ENCODE measurements at places on chromosomes 16 and 17.

- DNase-seq, result no peak
Observed at GRCh38 chr17:65772989-65773388, 211.5 kb upstream of the AXIN2 start.

GRCh38 chr17:59769887-59770286 is 62.4 kb downstream of the VMP1 start:
- no peak for DNase-seq

DNA sequence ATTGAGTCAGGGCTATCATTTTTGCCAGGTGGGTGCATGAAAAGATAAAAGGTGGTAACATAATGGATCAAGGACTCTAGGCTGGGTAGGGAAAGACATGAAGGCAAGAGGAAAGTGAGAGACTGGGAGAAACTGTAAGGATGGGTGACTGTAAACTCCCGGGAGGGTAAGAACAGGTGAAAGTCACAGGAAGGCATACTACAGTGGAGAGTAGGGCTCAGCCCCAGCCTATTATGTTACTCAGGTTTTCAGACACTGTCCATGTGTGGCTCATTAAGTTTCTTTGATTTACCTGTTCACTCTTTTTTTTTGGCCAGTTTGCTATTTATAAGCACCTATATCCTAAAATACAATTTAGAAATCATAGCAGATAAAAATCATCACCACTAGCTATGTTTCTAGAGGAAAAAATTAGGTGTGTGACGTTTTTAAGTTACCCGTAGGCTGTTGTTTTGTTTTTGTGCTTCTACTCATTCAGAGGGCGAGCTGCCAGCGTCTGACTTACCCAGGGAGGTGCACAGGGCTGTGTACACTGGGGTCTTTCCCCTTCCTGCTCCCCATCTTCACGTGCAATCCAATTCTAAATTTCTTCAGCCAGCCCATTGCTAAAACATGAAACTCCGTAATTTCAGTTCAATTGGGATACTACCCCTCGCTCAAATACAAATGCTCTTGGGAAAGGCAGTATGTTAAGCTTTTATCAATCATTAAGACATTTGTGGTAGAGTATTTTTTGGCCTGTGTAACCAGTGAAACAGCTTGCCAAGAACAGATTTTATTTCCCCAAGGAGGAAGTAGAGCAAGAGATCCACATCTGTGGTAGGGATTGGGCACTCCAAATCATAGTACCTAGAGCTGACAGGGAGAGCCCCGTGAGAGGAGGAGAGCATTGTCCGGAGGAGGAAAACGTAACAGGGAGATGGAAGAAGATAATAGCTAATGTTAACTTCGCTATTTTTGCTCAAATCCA is 21.7 kb upstream of the VWA3A start:
- DNase-seq, result peak; percentile 20

GRCh38 chr16:11915114-11915643 is 577 bp downstream of the GSPT1 start:
- no peak for DNase-seq

DNA sequence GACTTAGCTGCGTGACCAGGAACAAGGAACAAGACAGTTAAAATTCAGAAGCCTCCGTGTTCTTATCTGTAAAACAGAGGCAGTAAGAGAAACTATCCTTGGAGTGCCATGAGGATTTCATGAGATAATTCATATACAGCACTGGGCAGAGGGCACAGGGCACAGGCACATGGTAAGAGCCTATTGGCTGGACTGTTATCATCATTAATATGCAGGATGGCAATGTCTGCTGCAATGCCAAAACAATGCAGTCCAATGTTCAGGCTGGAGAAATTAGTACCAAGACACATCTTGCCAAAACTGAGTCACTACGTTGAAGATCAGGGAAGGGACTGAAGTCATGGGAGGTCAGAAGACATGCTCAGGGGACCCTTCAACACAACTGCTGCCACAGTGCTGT is 13.6 kb downstream of the CDRT4 start:
- DNase-seq, result no peak

DNA sequence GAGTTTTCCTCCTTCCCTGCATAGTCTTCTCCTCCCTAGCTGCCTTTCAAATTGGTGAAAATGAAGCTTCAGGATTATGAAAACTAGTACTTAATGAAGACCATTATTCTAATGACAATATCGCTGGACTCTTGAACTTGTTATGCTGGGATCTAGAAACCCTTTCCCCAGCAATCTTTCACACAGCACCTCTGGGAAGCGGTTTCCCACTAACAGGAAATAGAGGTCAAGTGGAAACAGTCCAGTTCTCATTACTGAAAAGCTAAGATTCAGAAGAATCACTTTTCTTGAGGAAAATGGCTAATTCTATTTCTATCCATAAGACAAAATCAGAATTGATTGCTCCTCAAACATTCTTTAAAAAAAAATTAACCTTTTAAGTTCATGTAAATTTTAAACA is 2.0 kb upstream of the VEZF1 start:
- DNase-seq, result no peak

- DNase-seq, result no peak
Observed at GRCh38 chr17:49505854-49506253, 10.8 kb downstream of the NGFR start.

DNA sequence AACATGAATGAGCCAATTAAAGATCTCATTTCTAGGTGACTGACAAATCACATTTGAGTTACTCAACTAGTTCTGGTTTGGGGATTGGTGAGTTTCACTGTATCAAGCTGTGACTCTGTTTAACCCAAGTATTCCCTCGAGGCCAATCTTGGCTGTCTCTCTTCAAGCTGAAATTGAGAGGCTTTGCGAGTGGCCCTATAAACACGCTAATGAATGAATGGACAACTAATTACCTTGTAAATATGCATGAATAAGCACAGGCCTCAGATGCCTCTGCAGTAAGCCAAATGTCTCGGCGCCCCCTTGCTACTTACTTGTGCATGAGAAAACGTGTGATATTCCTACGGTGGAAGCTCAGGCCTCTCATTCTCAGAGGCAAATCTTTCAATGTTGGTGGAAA is 450.3 kb upstream of the PSMD7 start:
- DNase-seq, result no peak

DNA sequence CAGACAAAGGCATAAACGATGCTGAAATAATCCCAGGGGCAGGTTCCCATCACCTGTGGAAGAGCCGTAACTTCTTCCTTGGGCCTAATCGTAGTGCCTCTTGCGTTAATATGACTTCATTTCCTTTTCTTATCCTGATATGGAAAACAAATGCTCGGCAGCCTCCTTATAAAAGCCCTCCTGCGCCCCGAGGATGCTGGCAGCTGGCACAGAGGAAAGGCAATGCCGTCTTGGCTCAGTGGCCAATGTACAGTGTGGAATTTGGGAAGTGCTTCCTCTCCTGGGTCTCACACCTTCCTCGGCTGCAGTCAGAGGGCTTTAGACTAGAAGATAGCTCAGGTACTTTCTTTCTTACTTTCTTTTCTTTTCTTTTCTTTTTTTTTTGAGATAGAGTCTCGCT is 3.4 kb downstream of the SCN4A start:
- DNase-seq, result no peak

GRCh38 chr17:67830440-67830839 is 5.1 kb downstream of the BPTF start:
- no peak for DNase-seq

DNA sequence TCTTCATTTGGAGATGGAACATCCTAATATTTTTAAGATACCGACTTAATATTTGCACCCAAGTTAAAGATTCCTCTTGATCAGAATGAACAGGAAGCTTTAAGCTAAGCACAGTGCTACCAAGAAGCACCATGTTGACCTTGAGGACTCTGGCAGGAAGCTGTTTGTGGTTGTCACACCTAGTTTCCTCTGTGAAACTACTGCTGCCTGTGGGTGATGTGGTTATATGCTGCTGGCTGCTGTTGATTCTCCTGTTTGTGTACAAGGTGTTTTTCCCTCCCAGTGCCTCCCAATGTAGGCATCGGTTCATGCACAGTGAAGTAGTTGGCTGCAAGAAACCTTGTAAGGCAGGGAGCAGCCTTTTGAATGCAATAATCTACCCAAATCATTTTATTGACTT is 23.4 kb downstream of the RBL2 start:
- no peak for DNase-seq

DNA sequence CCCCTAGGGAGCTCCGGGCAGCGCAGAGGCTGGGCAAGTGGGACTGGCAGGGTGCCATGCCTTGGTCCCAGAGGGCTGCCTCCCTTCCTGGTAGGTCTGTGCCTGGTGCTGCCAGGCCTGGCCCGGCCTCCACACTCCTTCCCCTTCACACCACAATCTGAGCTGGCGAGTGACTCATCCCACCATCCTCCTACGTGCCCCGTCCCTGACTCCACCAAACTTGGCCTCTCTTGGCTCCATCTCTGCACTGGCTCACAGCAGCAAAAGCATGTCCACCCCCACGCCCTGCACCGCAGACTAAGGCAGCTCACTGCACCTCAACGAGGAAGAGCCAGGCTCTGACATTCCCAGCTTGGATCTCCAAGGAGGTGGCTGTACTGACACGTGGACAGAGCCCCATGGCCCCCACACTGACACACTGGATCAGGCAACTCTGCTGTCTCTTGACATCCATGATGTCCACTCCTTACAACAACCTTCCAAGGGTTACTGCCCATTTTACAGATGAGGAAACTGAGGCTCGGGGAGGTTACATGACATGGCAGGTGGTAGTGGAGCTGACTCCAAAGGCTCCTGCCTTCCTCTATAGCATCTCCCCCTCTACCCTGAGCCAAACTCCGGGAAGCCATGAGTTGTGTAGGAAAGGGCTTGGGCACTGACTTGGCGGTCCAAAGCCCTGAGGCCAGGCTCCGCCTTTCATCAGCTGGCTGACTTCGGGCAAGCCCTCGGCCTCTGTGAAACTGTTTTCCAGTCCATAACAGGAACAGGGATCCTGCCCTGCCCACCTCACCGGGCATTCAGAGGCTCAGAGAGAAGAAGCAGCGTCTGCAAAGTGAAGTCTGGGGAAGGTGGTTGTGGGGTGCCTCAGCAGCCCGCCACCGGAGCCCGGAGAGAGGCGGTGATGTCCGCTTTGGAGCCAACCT is 20.1 kb upstream of the KRT19 start:
- DNase-seq, result peak; percentile 97

- DNase-seq, result no peak
Observed at GRCh38 chr16:55868137-55868536, 7.0 kb downstream of the CES5A start.

DNA sequence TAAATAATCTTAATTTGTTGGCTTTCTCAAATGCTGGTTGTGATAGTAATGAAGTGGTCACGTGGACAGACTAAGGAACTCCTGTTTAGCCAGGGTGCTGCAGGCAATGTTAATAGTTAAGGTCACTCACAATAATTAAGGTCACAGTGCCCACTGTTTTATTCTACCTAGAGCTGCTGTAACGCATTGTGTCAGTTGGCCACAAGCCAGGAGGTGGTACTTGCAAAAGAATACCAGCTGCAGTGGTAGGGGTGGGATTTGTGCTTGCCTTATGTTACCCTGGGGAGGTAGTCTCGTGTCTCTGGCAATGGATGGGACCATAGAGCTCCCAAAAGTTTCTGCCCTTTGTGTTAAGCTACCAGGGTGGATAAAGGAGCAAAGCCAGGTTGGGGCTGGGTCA is 969.1 kb upstream of the CDH8 start:
- no peak for DNase-seq

- no peak for DNase-seq
Observed at GRCh38 chr16:4091240-4092012, 24.8 kb downstream of the ADCY9 start.

DNA sequence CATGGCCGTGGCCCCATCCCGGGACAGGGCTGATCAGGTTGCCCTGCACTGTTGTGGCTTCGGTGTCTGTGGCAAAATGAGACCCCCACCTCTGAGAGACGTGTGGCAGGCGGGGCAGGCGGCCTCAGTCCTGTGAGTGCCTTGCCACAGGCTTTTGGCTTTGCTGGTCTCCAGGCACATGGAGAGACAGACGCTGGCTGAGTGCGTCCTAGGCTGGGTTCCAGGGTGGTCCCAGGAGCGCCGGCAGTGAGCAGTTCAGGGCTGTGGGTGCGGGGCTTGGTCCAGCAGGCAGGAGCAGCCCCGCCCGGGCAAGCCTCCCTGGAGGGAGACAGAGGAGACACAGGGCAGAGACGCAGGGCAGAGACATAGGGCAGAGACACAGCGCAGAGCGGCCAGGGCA is 29.2 kb downstream of the SOX8 start:
- no peak for DNase-seq

GRCh38 chr17:9221147-9221921 is 200.0 kb downstream of the NTN1 start:
- DNase-seq, result no peak

GRCh38 chr16:52572656-52573055 is 25.7 kb upstream of the TOX3 start:
- DNase-seq, result no peak

- DNase-seq, result no peak
Observed at GRCh38 chr17:65657251-65657828, 95.9 kb upstream of the AXIN2 start.

DNA sequence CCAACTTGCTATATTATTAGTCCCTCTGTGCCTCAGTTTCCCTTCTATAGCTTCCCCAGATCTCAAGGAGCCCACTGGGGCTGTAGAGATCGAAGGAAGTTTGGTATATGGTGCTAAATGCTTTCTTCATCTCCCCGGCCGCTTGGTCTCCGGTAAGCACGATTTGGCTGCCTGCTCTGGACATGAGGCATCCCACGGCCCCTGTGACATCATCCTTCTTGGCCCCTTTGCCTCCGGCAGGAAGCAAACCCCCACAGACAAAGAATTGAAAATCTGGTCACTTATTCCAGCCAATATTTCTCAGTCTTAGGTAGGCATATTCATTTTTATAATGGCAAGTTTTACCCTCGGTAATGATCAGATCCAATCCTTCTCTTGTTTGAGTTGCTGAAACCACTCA is 65.8 kb downstream of the WSCD1 start:
- DNase-seq, result no peak

DNA sequence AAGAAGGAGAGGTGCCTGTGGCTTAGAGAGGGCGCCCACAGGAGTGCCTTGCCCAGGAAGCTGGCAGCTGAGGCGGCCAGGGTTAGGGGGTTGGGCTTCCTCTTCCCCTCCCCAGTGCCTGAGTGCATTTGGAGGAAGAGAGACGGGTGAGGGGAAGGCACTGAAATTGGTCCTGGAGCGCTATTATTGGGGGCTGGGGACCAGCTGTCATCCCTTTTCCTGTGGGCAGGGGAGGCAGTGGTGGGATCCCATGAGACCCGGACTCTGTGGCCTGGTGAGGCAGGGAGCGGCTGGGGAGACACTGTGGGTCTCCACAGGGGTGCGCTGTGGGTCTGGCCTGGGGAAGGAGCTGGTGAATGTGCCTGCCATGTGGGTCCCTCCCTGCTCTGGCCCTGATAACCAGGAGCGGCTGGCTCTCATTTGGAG is 259.7 kb downstream of the SEC14L1 start:
- peak; percentile 59 for DNase-seq

- DNase-seq, result no peak
Observed at GRCh38 chr17:67076290-67076689, 31.9 kb downstream of the CACNG1 start.

- no peak for DNase-seq
Observed at GRCh38 chr17:219696-220095, 38.2 kb upstream of the DOC2B start.

GRCh38 chr16:1911467-1912214 is 6.6 kb downstream of the HS3ST6 start:
- DNase-seq, result no peak

GRCh38 chr16:10888320-10888937 is 11.4 kb downstream of the CIITA start:
- no peak for DNase-seq

Measured in fibroblast of skin of abdomen (primary cell).